NCI-H1105 (cell line): ENCODE measurements at places on chromosomes 7 and 10.

DNA sequence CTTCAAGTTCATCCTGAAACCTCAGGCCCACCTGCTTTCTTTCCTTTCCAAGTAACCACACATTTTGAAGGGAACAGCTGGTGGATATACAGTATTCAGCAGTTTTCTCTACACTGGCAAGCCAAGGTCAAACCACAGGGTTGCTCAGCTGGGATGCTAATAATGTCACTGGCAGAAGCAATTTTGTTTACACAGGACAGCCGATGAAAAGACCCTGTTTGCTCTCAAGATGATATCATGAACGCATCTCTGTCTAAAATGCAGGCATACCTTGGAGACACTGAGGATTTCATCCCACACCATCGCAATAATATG lies 186.2 kb downstream of the USP6NL start:
- DNase-seq: no peak

- no peak for DNase-seq
These were observed 135.9 kb downstream of the CUX1 start for GRCh38 chr7:101953248-101953819.

DNA sequence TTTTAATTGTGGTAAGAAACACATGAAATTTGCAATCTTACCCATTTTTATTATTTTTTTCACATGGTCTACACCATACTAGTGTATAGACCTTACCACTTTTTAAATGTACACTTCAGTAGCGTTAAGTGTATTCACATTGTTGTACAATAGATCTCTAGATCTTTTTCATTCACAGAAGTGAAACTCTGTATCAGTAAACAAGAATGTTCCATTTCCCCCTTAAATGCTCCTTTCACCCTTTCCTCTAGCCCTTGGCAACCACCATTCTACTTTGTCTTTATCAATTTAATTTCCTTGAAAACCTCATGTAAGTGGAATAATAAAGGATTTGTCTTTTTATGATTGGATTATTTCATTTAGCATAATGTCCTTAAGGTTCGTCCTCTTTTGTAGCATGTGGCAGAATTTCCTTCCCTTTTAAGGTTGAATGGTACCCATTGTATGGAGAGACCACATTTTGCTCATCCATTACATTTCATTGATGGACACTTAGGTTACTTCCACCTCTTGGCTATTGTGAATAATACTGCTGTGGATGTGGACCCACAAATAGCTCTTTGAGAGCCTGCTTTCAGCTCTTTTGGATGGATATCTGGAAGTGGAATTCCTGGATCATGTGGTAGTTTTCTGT lies 45.7 kb downstream of the SNX10 start:
- no peak for DNase-seq

DNA sequence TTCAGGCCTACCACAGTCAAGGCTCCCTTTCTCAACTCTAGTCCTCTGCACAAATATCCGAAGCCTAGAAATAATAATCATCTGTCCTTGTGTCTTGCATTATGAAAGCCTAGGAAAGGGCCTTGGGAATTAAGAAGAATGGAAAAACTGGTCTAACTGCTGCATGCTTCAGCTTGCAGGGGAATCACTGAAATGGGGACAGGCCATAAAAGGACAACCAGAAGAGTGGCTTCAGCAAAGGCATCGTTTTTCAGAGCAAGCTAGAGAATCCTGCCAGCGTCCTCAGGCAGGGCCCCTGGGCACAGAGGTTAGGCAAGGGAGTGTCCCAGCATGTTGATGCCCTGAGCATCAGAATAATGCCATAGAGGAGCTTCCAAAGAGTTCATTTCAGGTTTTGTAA lies 13.2 kb downstream of the ERVW-1 start:
- DNase-seq: no peak

- DNase-seq: no peak
These were observed 57.2 kb upstream of the COMTD1 start for GRCh38 chr10:75292794-75293445.

DNA sequence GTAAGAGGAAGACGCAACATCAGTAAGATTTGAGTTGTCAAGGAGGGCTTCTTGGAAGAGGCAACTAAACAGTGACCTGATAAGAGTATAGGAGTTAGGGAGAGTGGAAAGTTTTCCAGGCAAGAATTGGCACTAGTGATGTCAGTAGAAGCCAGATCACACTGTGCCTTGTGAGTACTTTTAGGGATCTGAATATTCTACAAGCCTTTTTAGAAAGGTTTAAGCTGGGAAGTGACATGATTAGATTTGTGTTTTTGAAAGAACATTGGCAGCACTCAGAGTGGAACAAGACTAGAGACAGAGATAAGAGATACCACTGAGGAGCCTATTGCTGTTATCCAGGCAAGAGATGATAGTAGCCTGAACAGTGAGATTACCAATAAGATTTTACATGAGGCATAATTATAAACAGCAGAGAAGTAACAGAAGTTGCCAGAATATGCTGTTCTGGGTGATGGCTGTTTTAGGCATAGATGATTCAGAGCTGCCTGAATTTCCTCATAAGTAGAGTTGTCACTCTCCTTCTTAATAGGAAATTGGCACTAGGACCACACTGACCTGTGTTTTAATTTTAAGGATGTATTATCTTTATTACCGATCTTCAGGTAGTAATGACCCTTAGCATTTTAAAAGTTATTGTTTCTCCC lies 45.6 kb downstream of the NHLRC2 start:
- DNase-seq: no peak

DNA sequence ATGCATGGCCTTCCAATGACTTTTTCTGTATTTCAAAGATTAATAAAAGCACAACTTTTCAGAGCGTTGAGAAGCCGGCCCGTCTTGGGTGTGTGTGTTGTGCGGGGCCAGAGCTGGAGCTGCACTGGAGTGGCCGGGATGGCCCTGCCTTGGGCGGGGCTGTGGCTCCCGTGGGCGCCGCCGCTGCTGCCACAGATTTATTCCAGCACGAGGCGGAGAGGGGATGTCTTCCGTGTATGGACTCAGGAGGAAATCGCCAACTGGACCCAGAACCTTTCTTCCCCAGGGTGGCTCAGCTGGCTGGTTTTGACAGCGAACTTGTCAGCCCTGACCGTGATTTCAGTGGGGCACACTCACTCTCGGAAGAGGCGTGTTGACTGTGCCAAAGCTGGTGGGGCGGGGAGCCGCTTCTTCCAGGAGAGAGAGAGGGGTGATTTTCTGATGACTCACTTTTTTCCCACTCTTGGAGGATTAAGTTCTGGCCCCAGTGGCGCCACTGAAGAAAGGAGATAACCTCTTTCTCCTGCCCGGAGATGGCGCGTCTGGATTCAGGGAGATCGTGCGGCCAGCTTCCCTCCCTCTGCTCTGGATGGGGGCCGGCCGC lies 72.4 kb downstream of the DNAJB6 start:
- no peak for DNase-seq

DNA sequence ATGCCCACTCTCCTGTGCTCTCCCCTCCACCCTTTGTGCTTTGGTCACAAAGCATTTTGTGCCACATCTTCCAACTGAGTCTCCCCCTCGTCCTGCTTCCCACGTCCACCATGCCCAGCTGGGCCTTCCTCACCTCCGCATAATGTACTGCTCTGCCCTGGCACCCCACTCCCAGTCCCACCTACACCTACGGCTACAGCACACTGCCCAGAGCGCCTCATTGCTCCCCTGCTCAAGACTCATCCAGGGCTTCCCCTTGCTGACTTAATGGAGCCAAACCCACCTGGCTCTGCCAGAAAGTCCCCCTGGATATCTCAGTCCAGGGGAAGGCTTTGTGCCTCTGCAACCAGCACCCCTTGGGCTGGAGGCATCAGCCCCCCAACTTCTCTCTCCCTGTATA lies 299.2 kb upstream of the ZMIZ1 start:
- no peak for DNase-seq

DNA sequence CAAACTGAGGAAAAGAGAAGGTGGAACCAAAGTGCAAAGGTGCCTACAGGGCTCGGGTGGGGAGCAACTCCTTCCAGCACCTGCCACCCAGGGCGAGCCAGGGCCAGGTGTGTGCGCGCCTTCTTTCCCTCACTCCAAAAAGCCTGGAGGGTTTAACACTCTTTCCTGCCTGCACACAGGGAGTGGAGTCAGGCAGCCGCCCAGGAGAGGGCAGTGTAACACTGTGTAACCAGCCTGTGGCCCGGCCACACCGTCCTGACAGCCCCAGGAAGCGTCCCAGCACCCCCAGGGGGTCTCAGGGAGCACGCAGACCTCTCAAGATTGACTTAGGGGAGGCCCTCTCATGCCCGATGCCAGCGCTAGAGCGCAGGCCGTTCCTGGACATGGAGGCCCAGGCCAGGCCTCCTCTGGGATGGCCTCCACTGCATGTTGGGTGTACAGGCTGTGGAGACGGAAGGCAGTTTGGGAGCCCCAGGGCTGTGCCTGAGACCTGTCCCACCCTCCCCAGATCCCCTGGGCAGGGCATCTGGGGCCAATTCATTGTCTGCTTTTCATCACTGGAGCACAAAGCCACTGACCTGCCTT lies 13.4 kb downstream of the BRI3 start:
- peak; percentile 51 for DNase-seq

DNA sequence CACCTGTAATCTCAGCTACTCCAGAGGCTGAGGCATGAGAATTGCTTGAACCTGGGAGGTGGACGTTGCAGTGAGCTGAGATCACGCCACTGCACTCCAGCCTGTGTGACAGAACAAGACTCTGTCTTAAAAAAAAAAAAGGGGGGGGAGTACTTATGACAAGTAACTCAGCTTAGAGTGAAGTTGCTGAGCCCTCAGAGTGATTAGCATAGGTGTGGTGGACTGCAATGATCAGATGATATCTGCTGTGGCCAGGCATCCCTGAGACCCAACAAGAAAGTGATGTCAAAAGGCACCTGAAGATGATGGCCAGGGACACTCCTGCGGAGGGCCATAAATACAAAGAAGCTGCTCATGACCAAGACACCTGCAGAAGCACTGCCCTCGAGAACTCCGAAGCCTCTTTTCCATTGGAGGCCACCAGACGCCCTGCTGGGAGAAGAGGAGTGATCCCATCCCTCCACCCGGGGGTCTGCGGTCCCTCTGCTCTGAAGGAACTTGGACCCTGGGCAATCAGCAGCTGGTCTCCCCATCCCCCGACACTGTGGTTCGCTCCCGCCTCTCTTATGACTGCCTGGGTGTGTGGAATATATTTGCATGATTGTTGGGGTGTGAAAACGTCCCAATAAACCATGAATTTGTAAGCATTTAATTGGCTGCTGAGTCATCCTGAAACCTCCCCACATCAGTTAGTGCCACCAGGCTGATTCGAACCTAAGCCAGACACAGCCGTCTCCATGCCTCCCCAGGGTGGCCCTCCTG lies 46.0 kb downstream of the RASGEF1A start:
- no peak for DNase-seq

- no peak for DNase-seq
These were observed 17.1 kb downstream of the STEAP4 start for GRCh38 chr7:88289564-88290025.

DNA sequence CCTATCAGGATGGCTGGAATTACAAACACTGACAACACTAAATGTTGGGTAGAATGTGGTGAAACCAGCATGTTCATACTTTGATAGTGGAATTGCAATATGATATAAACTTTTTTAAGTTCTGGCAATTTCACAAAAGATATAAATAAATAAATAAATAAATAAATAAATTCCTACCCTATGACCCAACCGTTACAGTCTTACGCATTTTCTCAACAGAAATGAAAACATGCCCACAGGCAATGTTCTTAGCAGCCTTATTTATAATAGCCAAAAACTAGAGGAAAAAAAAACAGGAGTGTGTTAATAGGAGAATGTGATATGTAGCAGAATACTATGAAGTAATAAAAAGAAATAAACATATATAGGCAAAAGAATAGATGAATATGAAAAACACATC lies 318.9 kb downstream of the IPMK start:
- no peak for DNase-seq

DNA sequence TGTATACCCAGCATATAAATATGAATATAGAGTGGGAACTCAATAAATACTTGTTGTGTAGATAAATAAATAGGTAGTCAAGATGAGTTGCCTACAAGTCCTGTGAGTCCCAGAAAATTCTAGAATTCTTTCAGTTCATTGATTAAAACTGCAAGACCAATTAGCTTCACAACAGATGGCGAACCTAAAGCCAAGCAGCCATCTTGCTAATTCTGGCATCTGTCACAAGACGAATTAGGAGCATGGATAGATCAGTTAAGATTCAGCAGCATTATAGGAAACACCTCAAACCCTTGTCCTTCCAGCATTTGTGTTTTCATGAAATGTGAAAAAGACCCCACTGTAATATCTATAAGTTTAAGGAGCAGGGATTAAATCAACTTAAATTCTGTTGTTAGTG lies 552.7 kb downstream of the MAGI2 start:
- no peak for DNase-seq

GRCh38 chr10:131854579-131855335 lies 46.1 kb upstream of the PPP2R2D start:
- no peak for DNase-seq

- DNase-seq: no peak
These were observed 14.9 kb downstream of the DUSP5 start for GRCh38 chr10:110512461-110513187.

GRCh38 chr10:60525716-60526585 lies 136.3 kb upstream of the ANK3 start:
- no peak for DNase-seq

DNA sequence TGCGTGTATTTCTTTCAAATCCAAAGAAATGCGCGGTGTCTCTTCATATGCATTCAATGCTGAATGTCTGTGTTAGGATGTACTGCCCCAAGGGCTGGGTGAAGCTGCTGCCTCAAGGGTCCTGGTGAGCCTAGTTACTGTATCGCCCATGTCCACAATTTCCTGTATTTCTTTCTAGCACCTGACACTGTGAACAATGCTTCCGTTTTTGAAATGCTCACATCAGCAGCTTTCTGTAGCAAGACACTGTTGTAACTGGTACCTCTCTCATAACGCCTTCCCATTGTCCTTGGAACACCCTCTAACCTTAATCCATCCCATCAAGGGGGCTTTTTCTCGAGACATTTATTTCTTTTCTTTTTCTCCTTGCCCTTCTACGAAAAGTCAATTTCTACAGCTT lies 25.1 kb downstream of the NRP1 start:
- DNase-seq: no peak

DNA sequence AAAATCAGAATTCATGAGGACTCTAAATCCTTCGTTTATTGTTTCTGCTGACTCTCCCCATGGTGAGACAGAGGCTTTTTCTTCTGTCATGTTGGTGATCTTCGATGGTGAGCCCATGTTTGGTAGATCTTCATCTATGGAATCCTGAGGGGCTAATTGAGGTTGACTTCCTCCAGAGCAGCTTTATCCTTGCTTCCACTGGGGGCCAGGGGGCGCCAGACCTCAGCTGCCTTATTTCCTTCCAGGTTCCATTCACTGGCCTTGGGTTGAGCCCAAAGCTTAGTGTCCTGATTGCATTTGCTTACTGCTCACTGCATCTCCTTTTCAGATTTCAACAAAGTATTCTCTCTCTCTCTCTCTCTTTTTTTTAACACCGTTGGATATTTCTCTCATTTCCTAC lies 80.7 kb downstream of the GCC1 start:
- DNase-seq: no peak
